ENCODE measurements at places on chromosomes 5 and 9. TPM values are rescaled to one million over a fixed set of nuclear protein-coding genes. Genes with fewer than 3 reads are reported as not detected.

SVEP1 gene
- polyA plus RNA-seq: 29.4 TPM

SPINK5 gene
- 0.56 TPM for polyA plus RNA-seq

PRR16 gene
- 13.4 TPM for polyA plus RNA-seq

SH2D3C gene
- 38.3 TPM for polyA plus RNA-seq

ATP10B gene
- polyA plus RNA-seq: 0.20 TPM

GABRP gene
- 1.8 TPM for polyA plus RNA-seq

HSD17B3 gene
- polyA plus RNA-seq: 1.1 TPM

DNA sequence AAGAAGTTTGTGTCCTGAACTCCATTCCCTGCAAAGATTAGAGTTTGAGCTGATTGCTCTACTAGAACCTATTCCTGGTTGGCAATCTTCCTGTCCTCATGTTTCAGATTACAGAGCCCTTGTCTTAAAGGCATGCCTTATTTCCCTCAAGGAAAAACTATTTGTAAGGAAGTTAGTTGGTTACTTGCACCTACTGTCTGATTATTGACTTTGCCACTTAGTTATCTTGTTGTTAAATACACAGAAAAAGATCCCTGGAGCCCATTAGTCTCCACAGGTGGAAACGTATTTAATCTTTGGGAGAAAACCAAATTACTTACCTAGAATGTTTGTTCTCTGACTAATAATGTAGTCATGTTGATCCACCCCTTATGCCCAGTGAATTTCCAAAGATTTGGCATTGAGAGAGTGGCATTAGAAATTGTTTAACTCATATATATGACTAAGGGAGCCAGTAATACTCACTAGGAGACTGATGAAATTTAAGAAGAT lies 132.3 kb upstream of the ELL2 start:
- DNase-seq: no peak

DNA sequence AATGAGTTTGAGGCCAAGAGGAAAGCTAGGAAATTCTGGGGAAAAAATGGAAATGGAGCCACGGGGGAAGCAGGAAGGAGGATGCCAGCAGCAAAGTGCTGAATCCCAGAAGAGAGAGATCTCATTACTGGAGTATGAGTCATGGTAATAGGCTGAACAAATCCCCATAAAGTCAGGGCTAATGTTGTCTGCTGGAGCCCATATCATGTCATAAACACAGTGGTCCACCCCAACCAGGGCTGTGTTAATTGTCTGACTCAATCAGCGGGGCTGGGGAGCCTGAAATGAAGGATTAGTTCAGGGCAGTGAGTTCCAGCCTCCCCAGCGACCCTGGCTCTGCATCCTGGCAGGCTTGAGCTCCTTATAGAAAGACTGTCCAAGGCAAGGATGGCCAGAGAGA lies 68.8 kb downstream of the TLR4 start:
- DNase-seq: no peak

DNA sequence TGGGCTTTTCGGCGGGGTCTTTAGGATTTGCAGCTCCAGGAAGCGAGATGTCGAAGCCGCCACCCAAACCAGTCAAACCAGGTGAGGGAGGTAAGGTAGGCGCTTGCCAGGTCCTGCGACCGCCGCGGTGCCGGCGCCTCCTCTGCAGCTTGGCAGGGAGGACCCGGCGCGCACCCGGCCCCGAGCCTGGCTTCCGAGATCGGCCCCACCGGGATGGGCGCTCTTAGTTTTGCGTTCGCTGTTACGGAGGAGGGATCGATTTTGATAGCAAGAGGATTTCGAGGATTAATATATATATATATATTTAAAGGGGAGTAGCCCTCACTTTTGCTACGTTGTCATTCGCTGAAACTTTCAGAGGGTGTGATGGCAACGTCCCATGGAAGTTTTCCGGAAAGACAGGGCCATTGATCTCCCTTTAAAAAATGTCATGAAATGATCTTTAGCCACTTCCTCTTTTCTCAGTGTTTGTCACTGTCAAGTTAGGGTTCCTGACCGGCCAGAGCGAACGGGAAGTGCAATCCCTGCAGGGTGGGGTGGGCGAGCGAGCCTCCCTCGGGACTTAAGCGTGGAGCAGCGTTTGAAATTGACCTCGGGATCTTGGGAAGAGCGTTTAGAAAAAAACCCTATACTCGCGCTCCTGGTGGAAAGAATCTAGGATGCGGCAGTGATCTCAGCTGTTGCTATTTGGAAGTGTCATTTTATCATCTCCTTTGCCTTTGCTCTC lies 495 bp downstream of the OSTF1 start:
- DNase-seq: peak; percentile 84

DNA sequence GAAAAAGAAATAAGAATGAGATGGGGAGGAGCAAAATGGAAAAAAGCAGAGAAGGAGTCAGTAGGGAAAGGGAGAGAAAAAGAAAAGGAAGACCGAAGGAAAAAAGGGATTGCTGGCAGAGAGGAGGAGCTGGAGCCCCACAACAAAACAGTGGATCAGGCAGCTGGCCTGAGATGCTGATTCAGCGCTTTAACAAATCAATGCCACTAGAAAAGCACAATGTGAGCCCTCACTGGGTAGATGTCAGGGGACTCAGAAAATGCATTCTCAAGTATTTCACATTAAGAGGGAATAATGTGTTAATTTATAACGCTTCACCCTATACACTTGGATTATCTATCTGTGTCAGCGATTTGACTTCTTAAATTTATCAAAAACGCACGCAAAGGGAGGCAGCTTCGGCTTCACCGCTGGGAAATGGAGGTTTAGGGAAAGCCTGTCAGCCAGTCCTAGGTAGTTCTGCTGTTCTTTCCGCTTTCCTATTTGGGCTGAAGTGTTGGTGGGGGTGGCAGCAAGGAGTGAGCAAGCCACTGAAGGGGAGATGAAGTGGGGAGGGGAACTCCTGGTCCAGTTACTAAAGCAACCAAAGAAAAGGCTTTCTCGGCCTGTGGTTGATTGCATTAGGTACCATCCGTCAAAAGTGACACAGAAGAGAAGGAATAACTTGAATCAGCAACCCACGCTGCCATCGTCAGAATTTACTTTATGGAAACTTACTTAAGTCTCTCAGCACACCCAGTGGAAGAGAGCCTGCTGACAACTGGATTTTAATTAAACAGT lies 161.6 kb downstream of the BNC2 start:
- DNase-seq: no peak

DNA sequence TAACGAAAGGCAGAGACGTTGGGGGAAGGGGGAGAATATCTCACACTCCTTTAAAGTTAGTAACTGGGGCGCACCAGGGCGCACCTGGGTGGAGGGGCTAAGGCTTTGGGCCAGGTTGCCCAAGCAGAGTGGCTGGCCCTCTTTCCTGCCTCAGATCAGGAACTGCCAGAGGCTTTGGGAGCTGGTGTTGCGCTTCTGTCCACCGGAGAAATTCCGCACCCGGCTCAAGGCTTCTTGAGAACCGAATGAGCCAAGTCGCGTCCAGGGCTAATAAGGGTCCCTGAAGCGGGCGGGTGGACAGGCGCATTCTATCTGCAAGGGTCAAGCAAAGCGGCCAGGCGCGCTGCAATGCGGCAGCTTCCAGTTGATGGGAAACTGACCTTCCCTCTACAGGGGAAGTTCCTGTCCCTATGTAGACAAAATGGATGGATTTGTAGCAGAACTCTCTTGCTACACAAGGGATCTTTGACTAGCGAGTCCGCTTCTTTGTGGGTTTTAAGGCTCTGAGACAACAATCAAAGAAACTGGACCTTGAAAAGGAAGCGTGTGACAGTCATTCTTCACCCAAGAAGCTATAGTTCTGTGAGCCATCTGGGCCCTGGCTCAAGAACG lies 5.5 kb downstream of the PAX5 start:
- no peak for DNase-seq

GRCh38 chr9:136117916-136118319 lies 757 bp downstream of the TMEM250 start:
- DNase-seq: no peak

GRCh38 chr9:128892221-128892921 lies 10.4 kb downstream of the LRRC8A start:
- peak; percentile 80 for DNase-seq

DNA sequence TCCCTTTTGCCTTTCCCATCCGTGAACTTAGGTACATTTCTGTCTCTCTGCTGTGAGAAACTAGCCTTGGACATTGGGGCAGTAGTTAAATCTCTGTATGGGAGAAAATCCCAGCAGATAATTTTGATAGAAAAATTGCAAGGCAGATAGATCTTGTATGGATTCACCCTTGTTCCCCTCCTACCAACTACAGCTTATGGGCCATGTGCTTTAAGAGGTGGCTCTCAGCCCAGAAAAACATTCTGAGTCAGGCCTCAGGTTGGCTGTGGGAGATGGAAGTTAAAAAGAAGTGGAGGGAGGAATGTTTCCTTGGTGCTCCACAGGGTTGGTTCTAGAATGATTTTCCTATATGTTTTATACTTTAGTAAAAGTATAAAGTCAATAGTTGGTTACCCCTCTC lies 1.4 kb upstream of the KDM3B start:
- DNase-seq: no peak

DNA sequence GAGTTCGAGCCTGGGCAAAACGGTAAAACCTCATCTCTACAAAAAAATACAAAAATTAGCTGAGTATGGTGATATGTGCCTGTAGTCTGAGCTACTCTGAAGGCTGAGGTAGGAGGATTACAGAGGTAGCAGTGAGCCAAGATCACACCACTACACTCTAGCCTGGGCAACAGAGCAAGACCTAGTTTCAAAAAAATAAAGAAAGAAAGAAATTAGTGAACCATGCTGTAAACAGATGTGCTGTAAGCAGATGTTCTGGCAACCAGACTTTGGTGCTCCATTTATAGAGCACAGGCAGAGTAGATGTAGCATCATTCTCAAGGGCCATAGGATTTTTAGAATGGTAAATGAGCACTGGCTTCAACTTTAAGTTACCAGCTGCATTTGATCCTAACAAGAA lies 115.4 kb downstream of the ST8SIA4 start:
- DNase-seq: no peak

DNA sequence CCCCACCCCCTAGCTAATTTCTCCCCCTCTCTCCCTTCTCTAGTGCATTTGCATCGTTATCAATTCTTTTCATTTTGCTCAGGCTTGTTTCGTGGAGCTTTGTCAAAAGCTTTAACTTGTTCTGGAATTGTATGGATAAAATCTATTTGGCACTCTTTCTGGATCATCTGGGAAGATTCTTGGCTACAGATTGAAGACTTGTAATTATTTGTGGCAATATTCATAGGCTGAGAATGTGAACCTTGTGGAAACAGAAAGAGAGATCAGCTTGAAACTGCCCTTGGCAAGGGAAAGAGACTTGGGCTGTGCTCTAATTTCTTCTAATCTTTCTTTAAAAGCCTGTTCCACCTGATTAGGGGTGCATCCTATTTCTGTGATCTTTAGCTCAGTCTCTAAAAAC lies 340.6 kb upstream of the DAB2 start:
- peak; percentile 19 for DNase-seq

DNA sequence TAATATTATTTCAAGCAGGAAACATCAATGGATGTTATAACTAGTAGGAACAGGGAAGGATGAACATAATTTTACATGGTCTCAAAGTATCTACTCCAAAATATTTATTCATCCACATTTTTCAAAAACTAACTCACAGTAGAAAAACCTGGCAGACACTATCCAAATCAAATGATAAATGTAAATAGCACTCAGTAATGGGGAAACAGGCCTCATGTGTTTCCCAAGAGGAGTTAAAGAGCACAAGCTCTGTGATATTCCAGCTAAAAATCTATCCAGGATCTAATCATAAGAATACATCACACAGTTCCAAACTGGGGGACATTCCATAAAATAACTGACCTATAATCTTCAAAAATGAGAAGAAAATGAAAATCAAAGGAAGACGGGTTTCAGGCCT lies 443.1 kb downstream of the ZNF608 start:
- no peak for DNase-seq

DNA sequence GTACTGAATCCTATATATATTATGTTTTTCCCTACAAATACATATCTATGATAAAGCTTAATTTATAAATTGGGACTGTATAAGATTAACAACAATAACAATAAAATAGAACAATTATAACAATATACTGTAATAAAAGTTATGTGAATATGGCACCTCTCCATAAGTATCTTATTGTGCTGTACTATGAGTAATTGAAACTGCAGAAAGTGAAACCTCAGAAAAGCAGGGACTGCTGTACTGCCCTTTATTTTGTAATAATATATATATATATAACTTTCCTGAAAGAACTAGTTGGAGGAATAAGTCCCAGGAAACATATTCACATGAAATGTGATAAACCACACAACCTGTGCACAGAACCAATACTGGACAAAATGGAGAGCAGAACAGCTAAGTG lies 77.3 kb downstream of the PAM start:
- no peak for DNase-seq

GRCh38 chr9:92762781-92763708 lies 1.6 kb downstream of the BICD2 start:
- no peak for DNase-seq

GRCh38 chr9:89466451-89467277 lies 31.2 kb downstream of the SEMA4D start:
- no peak for DNase-seq

DNA sequence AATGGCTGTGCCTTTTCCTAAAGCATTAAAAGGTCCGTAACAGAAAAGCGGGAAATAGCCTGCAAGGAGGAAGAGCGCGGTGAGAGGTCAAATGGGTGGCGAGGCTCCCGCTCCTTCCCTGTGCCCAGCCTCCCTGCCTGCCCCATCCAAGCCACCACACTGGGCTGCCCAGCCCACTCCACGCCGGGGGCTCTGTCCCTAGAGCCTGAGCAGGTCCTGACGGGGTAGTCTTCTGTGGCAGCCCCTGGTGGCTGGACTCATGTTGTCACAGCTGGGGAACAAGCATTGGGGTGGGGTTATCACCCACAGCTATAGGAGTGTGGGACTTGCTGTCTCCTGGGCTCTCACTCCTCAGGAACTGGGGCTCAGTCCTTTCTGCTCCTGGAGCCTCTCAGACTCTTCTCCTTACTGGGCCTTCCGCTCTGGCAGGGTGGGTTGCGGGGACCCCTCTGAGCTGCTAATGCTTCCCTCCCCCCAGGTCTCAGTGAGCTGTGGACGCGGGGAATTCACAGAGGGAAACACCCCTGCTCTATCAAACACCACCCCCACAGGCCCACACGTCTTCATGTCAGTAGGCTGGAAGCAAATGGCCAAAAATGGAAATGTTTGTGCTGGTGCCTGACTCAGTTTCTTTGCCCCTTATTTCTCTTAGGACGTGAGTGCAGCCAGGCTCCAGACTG lies 152.4 kb upstream of the PHYKPL start:
- DNase-seq: no peak

DNA sequence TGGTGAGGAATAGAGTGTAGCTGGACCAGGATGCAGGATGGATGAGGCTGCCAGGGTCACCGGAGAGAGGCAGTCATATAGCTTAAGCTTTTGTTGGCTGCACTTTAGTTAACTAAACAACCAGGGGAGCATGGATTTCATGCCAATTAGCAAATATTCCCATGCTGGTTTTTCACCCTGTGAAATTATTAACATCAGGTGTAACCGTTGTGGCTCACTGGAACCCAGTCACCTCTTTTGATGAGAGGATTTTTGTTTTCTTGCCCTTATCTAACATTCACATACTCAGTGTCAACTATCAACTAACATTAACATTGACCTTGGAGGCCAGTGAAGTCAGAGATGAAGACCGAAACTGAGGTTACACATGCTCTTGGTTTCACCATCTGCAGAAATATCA lies 97.2 kb upstream of the BASP1 start:
- no peak for DNase-seq

All from left lung (tissue), 14 donors.